Stimulated activated CD4-positive, alpha-beta T cell treated with anti-CD3 and anti-CD28 coated beads, Interleukin-1b, Interleukin-23, amount 100 ng/mL, for 24 hours (primary cell): ENCODE measurements at places on chromosomes 2 and 18.

GRCh38 chr2:161177969-161178368, 17.7 kb downstream of the TANK start:
- no peak for DNase-seq

GRCh38 chr2:174281736-174282135, 33.4 kb upstream of the OLA1 start:
- no peak for DNase-seq

DNA sequence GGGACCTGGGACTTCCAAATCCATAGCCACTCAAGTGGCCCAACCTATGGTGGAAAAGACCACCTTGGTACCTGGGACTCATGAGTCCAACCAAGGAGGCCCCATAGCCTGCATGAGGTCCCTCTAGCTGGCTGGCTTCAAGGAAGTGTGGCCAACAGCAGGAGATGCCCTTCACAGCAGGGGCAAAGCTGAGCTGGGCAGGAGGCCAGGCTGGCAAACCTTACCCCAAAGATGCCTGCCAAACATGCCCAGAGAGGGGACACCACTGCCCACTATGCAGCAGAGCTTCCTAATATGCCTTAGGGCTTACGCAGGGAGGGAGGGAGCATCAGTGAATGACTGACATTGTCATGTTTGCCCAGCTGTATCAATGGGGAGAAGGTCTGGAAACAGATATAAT, 188.0 kb upstream of the GLI2 start:
- no peak for DNase-seq

- DNase-seq, result no peak
These were observed 19.5 kb upstream of the TSPYL6 start for GRCh38 chr2:54275541-54275940.

- DNase-seq, result no peak
These were observed 7.8 kb upstream of the DYNC2LI1 start for GRCh38 chr2:43766006-43766405.

- no peak for DNase-seq
These were observed 34.3 kb downstream of the LDLRAD4 start for GRCh38 chr18:13252686-13253410.

GRCh38 chr2:1688161-1688560, 56.2 kb downstream of the PXDN start:
- no peak for DNase-seq

DNA sequence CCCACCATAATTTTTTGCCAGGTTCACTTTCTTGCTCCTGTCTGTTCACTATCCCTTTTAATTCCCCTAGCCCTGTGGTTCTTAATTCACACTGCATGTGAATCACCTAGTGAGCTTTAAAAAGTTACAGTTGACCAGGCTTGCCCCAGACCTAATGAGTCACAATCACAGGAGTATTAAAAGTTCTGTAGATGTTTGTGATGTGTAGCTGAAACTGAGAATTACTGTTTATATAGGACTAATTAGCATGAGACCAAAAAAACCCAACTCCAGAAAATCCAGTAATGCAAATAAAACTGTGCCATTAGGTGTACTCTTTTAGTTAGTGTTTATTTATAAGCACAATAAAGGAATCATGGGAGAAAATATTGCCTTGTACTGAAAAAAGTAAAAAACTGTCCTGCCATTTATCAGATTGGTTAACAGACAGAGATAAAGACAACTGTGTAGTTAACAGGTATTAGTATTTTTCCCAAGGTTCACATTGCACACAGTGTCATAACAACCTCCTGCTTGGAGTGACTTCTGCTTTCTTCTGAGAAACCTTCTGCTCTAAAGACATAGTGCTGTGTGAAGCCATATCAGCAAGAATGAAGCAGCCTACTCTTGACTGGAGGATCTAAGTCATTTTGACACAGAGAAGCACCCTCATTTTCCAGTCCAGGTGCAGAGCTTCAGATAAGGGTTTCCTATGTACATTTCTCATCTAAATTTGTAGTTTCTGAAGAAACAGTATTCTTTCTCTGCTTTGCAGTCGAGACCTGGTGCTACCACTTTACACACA, 39.0 kb downstream of the VAPA start:
- no peak for DNase-seq

DNA sequence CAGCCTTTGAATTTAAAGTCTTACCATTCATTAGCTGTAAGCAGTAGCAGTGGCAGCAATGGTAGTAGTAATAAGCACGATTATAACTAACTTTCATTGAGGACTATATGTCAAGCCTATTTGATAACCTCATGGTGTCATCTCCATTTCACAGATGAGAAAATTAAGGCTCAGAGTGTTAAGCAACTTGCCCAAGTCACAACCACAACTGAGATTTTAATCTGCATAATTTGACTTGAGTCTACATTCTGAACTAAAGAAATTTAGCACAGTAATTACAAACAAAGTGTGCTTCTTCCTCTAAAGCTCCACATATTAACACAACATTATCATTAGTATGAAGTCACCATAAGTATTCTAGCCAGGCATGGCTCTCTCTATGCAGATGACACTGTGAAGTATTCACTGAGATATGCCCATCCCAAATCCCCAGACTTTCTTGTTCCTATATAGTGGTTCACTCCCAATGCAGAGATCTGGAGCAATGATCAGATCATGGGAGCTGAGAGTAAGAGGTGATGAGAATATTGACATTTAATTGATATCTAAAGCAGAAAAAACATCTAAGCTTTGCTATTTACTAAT, 120.2 kb downstream of the ATAD2B start:
- no peak for DNase-seq

- no peak for DNase-seq
These were observed 45.1 kb upstream of the SERTAD2 start for GRCh38 chr2:64698668-64699444.

DNA sequence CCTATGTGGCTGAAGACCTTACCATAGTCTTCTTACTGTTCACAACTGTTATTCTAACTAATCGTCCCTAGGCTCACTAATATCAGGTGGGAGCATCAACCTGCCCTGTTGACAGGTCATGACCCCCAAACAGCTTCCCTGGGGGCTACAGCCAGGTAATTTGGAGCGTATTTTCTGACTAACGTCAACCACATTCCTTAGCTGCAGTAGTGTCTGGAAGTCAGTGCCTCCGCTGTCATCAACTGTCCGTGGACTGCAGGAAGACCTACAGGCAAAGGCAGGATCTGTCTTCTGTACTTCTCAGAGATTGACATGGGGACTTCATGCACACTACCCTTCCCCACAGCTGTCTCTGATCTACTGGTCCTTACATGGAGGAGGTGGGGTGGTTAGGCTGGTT, 456.9 kb downstream of the BCL11A start:
- no peak for DNase-seq

DNA sequence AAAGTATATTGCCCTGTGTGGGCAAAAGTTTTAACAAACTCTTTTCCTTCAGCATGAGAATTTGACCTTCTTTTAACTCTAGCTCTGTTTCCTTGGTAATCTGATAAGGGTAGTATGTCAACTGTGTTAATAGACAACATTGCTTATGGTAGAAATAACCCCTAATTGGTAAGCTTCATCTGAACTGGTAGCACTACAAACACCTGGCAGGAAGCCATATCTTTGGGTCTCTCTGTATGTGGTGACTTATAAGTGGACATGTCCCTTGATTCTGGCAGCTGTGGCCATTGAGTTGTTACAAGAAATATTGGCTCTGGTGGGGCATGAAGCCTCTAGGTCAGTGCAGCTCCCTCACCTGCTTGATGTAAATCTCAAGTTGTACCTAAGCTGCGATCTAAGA, 46.9 kb downstream of the MBD5 start:
- DNase-seq, result no peak

- DNase-seq, result no peak
These were observed 37.0 kb downstream of the LIMS1 start for GRCh38 chr2:108571286-108571685.

DNA sequence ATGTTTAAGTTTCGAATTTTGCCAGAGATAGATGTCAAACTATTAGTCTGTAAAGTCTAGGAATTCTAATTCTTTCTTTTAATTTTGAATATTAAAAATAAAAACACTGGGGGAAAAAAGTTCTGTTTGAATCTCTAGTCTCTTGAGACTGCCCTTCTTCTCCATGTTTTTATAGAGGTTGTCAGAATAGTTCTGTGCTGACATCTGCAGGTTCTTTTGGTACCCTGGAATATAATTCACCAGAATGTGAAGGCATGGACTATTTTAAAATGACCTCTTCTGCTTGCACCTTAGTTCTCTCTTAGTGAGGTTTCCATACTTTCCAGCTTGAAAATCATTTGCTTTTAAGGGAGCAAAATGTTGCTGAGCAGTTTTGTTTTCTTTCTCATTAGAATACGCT, 121.0 kb upstream of the MSTN start:
- DNase-seq, result no peak

- no peak for DNase-seq
These were observed 698.7 kb downstream of the TDRD15 start for GRCh38 chr2:21822505-21822904.

DNA sequence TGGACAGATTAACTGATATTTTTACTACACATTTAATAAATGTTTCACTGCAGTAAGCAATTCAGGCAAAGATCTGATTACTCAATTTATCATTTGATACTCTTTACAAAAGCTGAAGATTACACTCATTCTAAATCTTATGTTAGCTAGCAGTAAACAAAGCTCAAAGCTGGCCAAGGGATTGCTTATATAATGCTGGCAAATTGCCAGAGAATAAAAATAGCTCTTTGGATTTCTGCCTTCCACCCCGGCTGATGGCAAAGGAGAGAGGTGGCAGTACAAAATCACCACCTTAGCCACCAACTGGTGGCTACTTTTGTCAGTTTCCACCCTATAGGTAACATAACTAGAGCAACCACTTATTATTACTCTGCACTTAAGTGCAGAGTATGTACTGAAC, 320.5 kb downstream of the FSIP2 start:
- no peak for DNase-seq

GRCh38 chr2:457792-458424, 170.0 kb upstream of the ALKAL2 start:
- no peak for DNase-seq
